ENCODE measurements at places on chromosomes 12 and 14. TPM values are rescaled to one million over a fixed set of nuclear protein-coding genes. Genes with fewer than 3 reads are reported as not detected.
A peak's percentile ranks its signal among the peaks of the same experiment; 100 is the strongest.

DNA sequence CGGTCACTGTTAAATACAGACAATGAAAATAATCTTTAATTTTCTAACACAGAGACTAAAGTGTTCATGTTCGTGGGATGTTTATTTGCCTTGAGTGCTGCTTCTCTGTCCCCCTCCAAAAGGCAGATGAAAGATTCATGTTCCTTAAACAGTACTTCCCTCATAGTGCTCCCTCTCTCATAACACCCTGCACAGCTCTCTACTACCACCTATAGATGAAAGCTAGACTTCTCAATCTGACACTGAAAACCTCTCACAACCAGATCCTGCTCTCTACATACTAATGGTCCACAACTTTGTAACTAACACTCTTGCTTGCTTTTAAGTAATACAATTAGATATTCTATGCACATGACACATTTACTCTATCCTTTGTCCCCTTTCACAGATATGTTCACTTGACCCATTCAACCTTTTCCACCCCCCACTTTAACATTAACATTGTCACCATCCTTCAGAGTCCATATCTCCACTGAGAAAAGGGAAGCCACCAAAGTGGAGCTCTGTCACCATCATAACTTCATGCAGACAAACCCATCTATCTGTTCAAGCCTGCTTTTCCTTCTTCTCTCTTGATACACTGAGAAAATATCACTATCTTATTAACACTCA, 266.4 kb upstream of the USP15 start:
- peak; percentile 12 for DNase-seq

- DNase-seq: no peak
These were observed 319.3 kb upstream of the SOX5 start for GRCh38 chr12:24268663-24269186.

DNA sequence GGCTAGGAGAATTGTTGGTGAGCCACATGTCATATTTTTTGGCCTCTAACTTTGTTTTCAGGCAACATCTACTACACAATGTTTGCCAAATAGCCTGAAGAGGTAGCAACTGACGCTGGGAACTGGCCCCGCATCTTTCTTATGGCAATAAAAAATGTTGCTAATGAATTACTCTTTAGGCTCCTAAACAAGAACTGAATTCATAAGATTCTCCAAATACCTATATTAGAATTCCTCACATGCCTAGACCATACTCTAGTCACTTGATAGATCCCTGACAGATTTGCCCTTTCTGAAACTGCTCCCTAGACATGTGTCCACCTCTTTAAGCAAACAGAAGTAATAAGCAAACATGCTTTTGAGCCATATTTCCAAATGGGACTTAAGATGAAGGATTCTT, 209.0 kb upstream of the ATXN7L3B start:
- DNase-seq: no peak

DNA sequence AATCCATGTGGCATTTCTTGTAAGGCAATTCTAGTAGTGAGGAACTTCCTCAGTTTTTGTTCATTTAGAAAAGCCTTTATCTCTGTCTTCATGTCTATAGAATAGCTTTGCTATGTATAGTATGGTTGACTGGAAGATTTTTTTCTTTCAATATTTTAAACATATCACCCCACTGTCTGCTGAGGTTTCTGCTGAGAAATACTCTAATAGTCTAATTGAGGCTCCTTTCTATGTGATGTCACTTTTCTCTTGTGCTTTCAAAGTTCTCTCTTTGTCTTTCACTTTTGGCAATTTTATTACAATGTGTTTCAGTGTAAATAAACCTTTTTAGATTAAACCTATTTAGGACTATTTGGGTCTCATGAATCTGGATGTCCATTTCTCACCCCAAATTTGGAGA, 192.8 kb downstream of the PDZRN4 start:
- no peak for DNase-seq

GRCh38 chr14:76346391-76347160, 29.4 kb upstream of the ESRRB start:
- no peak for DNase-seq

GRCh38 chr12:63844391-63845341, at the start of gene SRGAP1:
Gene SRGAP1, plus strand, starts transcription at chr12:63844700. Its CDS starts 117 bp downstream, at chr12:63844817.
- DNase-seq: peak; percentile 76

GRCh38 chr14:59754256-59754655, 116.3 kb downstream of the RTN1 start:
- no peak for DNase-seq

- no peak for DNase-seq
These were observed 137.5 kb downstream of the NRXN3 start for GRCh38 chr14:78307671-78308070.

GRCh38 chr14:69637503-69638031, 26.2 kb downstream of the SUSD6 start:
- no peak for DNase-seq

- DNase-seq: no peak
These were observed 598 bp downstream of the UBE2N start for GRCh38 chr12:93441081-93441616.

GRCh38 chr12:31280183-31280582, 45.8 kb downstream of the SINHCAF start:
- DNase-seq: no peak

GRCh38 chr14:102508774-102509745, 516 bp downstream of the ANKRD9 start:
- no peak for DNase-seq

DNA sequence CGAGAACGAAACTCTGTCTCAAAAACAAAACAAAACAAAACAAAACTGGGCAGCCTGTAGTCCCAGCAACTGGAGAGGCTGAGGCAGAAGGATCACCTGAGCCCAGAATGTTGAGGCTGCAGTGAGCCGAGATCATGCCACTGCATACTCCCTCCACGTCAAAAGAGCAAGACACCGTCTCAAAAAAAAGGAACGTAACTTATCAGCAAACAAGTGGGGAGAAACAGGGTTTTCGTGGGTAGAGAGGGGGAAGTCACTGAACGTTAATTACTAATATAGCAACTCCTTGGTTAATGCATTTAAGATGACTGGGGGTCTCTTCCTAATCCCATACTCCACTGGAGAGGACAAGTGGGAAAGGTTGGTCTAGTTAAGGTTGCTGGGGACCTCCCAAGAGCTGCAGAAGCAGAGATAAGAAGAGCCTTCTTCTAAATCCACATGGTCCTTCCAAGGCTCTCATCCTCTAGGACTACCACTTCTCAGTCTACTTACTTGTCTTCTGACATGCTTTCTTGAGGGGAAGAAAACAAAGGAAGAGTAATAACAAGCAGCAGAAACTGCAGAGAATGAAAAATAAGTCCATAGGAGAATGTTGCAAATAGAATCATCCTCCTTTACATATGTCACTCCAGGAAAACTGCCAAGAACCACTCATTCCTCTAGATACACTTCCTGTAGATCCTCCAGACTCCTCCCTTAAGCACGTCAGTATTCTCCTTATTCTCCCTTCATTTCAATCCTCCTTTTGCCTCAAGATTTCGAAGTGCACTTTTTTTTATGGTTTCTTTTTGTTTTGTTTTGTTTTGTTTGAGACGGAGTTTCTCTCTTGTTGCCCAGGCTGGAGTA, 5.8 kb downstream of the NUMB start:
- no peak for DNase-seq

DNA sequence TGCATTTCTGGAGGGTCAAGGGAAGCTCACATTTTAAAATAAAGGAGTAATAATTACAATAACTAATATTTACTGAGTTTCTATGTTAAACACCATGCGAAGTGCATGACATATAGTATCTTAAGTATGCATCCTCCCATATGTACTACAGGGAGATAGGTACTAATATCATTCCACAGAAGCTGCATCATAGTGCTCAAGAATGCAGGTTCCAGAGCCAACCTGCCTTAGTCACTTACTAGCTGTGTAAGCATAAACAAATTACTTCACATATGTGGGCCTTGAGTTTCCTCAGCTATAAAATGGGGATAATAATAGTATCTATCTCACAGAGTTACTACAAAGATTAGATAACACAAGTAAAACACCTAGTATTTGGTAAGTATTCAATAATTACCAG, 18.3 kb downstream of the ARMH4 start:
- DNase-seq: no peak

DNA sequence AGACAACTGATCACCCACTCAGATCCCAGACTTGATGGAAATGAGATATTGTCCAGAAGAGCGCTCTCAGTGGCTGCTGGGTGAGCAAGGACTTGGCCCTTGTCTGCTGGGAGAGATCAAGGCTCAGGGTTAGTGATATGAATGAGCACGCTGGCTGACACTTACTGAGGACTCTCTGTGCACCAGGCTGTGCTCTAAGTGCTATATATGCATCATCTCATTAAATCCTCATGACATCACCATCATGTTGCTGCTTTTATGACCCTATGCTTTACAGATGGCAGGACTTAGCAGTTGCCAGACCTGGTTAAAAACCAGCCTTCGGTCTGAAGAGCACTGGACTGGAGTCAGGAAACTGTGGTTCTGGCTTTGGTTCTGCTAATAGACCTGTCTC, 260.9 kb downstream of the VRK1 start:
- no peak for DNase-seq

- no peak for DNase-seq
These were observed 46.8 kb downstream of the RNF34 start for GRCh38 chr12:121446750-121447149.

GRCh38 chr12:105774037-105774436, 364.7 kb downstream of the NUAK1 start:
- no peak for DNase-seq

- no peak for DNase-seq
These were observed 178.4 kb upstream of the FRMD6 start for GRCh38 chr14:51473351-51473750.

GRCh38 chr12:2627076-2627834, 167.5 kb upstream of the FKBP4 start:
- DNase-seq: no peak

DNA sequence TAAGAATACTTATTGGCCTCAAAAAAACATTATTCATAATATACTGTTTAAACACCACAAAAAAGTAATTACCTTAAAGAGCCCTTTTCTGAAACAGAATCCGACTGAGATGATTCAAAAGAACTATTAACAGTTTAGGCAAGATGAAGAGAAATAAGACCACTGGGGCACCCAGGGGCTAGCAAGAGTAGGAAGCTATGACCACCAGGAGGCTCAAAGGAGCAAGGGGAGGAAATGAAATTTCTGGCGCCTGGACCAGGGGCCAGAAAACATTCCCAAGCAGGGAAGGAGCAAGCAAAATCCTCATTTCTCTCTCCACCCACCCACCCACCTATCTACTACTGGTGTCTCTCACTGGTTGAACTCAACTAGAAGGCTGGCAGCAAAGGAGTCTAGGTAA, 6.3 kb upstream of the DCAF4 start:
- DNase-seq: no peak

DNA sequence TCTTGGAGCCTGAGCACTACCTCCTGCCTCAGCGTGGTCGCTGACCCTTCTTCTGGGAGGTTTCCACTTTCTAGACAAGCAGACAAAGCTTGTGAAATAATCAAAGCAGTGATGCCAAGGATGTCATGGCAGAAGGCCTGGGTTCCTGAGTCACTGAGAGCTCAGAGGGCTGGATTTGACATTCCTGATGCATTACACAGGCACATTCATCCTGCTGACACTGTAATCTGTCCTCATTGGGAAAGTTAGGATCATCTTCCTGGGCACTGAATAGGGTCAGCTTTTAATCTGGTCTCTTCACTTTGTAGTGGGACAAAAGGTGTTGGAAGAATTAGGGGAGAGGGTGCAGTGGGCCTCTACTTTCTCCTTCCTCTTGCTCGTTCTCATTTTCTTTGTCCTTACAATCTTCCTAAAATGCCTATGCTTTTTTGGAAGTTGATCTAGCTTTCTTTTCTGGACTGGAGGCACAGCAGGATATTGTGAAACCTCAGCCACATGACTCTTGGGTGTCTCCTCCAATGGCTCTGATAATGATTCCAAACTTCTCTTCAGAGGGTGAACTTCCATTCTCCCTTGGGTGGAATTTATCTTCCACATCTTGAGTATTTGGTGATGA, 29.6 kb downstream of the EEA1 start:
- peak; percentile 18 for DNase-seq

GRCh38 chr12:80802652-80803400, 86.1 kb downstream of the MYF5 start:
- no peak for DNase-seq

GRCh38 chr14:73234586-73235394, 2.5 kb upstream of the PAPLN start:
- DNase-seq: no peak

GRCh38 chr12:89567691-89568239, 41.9 kb upstream of the POC1B start:
- DNase-seq: no peak

GRCh38 chr14:38389681-38390080, 133.8 kb upstream of the CLEC14A start:
- no peak for DNase-seq

- no peak for DNase-seq
These were observed 15.2 kb upstream of the RNASE12 start for GRCh38 chr14:20606190-20606901.

DNA sequence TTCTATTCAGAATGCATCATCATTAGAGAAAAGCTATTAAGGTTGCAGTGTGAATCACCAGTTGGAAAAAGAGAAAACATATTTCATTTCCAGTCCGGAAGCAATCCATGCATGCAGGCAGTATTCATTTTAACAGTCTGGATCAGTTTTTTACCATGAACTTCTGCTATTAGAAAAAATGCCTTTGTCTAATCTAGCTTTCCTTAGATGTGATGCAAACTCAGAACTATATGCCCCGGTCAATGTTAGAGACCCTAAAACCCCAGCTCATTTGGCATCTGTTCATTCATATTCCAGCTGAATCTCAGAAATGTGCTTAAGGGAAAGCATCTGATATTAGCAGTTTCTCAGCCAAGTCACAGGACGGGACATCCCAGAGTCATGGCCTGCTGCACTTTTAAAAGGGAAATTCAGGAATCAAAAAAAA, 8.5 kb downstream of the IRAK3 start:
- DNase-seq: peak; percentile 36

DNA sequence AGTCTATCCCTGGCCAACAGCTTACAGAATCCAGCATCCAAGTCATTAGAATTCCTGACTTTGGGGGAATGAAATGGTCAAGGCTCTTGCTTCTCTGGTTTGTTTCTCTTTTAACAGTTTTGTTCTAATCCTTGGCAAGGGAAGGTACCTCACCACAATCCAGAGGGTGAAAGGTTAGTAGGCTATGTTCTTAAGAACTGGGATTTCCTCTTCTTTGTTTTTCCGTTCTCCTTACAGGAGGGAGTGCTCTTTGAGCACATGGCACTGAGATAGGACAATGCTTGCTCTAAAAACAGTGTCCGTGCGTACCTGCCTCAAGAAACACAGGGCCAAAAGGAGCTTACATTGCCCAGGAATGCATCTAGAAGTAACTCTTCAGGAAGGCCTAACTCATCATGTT, 156.6 kb downstream of the GCH1 start:
- DNase-seq: no peak

The IL22 gene
- not detected for polyA plus RNA-seq

The DIO3 gene
- 0.61 TPM for polyA plus RNA-seq

The C14orf180 gene
- not detected for polyA plus RNA-seq

The UBE3B gene
- polyA plus RNA-seq: 32.2 TPM

The KLRC3 gene
- 0.15 TPM for polyA plus RNA-seq

The AHNAK2 gene
- 2.7 TPM for polyA plus RNA-seq

The OTX2 gene
- not detected for polyA plus RNA-seq

The MAP3K9 gene
- 5.4 TPM for polyA plus RNA-seq

The MMAB gene
- 32.3 TPM for polyA plus RNA-seq

The SRRM4 gene
- 0.46 TPM for polyA plus RNA-seq

The TRPV4 gene
- polyA plus RNA-seq: 2.8 TPM

The POTEM gene
- not detected for polyA plus RNA-seq

The NXPH4 gene
- 0.91 TPM for polyA plus RNA-seq

The DDX51 gene
- polyA plus RNA-seq: 22.6 TPM
